ENCODE measurements at places on chromosomes 1 and 21.
A peak's percentile ranks its signal among the peaks of the same experiment; 100 is the strongest.

GRCh38 chr21:41374177-41374712, 12.4 kb downstream of the MX2 start:
- no peak for DNase-seq

DNA sequence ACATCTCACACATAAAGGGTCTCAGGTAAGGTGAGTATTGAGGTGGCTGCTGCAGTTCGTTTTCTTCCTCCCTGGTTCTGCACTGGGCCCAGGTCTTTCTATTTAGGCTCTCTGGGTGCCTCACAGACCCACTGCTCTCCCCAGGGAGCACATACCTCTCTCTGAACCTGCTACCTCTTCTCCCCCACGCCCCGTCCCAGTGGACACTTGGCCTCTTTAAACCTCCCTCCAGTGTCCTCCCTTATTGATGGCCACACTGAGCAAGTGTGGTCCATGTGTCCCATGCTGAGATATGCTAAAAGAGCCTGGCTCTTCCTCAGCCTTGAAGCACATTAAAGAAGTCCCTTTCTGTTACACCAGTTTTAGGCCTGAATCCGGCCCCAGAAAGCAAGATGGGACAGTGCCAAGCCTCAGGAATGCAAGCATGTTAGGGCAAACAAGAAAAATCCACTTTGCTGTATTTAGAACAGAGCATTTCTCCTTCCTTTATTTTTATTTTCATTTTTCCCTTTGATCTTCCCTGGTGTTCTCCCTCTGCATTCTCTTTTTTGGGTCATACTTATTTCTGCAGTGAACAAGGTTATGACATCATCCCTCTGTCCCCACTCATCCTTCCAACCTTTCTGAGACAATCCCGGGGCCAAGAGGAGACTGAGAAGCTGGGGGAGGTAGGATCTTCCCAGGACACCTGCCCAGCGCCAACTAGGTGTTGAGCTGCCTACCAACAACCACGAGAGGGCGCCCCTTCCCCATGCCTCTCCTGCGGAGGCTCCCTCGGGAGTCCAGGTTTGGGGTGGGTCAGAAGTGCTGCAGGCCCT, 5.0 kb upstream of the CHI3L2 start:
- DNase-seq, result peak; percentile 55

GRCh38 chr1:238648751-238649150, 737.6 kb upstream of the CHRM3 start:
- no peak for DNase-seq

DNA sequence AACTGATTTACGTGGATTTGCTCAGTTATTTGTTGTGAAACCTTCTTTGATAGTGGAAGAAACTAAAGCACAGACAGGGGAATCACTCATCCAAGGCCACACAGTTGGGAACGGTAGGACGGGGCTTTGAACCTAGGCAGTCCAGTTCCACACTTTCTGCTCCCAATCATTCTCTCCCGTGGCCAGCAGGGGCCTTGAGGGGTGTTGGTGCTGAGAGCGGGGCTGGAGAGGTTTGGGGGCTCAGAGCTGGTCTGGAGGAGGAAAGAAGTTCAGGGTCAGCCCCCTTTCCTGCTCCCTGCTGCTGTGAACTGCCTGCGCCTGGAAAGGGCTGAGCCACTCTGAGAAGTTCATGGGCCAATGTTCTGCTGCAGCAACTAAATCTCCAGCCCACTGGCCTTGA, 31.4 kb upstream of the ACTL8 start:
- DNase-seq, result no peak

- DNase-seq, result no peak
Observed at GRCh38 chr1:115409094-115410015, 71.3 kb upstream of the NGF start.

DNA sequence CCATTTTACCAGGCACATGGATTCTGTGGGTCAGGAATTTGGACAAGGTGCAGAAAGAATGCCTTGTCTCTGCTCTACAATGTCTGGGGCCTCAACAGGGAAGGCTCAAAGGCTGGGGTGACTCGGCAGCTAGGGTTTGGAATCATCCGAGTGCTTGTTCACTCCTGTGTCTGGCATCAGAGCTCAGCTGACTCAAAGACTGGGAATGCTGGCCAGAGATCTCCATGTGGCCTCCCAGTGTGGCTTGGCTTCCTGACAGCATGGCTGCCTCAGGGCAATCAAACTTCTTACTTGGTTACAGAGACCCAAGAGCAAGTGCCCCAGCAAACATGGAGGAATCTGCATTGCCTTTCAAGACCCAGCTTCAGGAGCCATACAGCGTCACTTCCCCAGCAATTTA, 110.5 kb downstream of the TOMM20 start:
- no peak for DNase-seq
